NCI-H2081 (cell line): ENCODE measurements at places on chromosomes 16 and 17.
A peak's percentile ranks its signal among the peaks of the same experiment; 100 is the strongest.

DNA sequence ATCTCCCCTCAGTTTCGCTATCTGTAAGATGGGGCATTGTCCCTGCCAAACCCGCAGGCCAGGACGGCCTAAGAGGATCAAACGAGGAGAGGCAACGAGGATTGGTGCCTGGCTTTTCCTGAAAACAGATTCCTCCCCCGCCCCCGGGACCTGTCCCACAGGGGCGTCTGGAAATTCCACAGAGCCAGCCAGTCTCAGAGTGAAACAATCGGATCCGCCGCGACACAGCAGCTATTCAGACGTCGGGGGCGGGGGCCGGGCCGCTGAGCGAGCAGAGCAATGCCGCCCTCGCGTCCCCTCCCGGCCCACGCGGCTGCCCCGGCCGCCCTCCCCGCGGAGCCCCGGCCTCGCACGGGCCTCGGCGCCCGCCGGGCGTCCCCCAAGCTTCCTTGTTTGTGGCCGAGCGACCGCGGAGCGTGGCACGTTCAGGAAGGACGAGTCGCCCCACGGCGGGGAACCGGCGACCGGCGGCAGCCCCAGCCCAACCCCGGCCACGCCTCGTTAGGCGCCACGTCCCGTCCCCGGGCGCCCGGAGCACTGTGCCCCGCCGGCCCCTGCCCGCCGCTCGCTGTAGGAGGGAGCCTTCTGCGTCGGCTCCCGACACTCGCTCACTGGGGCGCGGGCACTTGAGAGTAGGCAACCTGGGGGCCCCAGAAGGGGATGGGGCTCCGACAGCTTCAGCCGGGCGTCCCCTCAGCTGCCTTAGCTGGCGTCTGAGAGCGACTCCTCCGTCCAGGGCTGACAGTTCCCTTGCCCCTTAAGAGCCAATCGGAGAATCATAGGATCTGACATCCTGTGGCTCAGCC, 29.6 kb upstream of the PHOSPHO1 start:
- DNase-seq, result peak; percentile 32

DNA sequence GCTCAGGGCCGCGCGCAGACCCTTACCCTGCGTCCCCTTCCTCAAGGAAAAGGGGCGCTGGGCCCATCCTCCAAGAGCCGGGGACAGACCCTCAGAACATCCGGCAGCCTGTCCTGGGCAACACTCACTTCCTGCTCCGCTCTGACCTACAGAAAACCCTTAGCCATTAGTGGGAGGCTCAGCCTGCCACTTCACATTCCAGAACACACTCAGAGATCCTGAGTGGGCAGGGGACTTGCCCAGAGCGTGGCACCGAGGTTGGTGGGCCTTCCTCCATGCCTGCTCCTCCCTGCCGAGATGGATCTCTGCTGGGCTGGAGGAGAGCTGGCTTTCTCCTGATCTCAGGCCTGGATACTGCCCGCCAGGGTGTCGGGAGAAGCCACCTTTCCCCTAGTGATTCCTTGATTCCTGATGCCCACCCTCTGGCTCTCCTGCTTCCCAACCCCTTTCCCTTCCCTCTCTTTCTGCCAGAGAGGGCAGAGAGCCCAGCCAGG, 1.5 kb downstream of the SCARF1 start:
- no peak for DNase-seq

DNA sequence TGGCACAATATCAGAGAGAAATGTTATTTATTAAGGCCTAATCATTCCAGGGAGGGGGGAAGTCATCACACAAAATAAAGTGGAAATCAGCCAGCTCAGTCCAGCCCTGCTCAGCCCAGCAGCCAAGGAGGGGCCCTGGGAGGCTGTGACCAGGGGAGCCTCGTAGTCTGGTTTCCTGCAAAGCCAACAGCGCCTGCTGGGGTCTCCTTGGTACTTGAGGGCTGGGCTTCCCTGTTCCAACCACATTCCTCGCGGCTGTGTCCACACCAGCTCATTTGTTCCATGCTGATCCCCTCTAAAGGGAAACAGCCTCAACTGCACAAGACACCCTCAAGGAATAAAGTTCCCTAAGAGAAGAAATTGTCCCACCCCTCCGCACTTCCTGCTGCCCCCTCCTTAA, 154.0 kb downstream of the TMEM132E start:
- DNase-seq, result no peak

DNA sequence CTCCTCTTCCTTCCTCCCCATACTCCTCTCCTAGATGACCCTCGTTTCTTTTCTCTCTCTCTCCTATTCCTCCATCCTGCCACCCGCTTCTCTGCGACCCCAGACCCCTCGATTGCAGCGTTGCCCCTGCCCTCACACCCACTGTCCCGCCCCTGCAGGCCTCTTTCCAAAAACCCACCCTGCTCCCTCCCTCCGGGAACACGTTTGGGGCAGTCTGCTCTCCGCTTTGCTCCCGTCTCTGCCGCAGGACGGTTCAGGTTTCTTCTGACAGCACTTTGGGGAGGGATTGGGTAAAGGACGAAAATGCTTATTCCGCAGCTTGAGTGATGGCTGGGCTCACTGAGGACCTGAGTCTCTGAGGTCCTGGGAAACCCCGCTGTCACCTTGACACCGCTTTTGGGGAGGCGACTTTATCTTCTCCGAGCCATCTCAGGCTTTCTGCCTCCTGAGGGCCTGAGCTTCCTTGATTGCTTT, 690 bp downstream of the NDE1 start:
- DNase-seq, result no peak

DNA sequence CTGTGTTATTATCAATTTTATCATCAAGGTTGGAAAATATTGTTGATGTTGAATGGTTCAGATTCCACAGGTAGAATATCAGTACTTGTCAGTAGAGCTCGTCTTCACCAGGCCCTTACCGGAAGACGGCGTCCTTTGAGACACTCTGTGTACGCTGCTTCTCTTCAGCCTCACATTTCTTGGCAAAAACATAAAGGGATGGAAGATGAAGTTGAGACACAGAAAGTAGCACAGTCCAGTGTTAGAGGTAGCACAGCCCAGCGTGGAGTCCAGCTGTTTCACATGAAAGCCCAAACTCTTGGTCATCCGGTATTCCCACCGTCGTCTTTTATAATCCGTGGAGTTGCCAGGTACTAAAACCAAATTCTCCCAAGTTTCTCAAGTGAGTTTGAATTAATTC, 30.4 kb downstream of the ATP2C2 start:
- DNase-seq, result no peak
